Brain pericyte (primary cell): ENCODE measurements at places on chromosomes 1 and 21.

- no peak for DNase-seq
Observed at GRCh38 chr1:44632598-44632997, 41.7 kb downstream of the TMEM53 start.

- no peak for DNase-seq
Observed at GRCh38 chr1:62962901-62963776, 179.2 kb downstream of the ATG4C start.

DNA sequence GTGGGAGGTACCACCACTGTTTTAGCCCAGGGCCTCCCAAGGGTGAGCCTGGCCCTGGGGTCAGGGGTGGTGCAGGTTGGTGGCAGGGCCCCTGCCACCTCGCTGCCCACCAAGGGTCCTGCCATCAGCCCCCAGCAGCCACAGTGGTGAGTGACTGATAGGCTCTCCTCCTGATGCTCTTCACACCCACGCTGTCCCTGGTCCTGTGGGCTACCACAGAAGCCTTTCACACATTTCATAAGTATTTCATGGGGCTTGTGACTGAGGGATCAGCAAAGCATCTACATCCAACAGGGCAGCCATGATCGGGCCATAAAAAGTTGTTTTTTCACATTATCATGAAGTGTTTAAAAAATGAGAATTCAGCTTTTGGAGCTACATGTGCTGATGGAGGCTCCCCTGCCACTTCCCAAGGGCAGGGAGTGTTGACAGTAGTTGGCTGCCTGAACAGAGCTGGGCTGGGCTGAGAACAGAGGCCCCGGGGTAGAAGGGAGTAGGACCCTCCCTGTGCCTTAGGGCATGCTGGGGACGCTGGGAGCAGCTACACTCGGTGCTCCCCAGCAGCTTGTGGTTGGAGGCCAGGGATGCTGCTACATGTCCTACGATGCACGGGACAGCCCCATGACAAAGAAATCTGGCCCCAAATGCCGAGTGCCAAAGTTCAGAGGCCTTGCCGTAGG, 73.1 kb upstream of the TMEM51 start:
- no peak for DNase-seq

DNA sequence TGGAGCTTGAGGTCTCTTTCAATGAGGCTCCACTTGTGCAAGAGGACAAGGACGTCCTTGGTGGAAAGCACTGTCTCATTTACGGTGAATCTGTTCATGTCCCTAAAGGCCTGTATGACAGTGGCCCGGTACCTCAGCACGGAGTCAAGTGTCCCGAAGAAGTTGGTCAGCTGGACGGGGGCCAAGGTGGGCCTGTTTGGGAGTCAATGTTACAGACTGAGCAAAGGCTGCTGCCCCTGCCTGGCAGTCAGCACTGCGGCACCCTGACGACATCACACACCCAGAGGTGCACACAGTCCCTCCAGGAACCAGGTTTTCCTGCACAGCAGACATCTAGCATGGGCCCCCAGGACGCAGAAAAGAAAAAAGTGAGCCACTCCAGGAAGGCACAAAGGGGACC, 19.1 kb downstream of the MRAP start:
- no peak for DNase-seq

- DNase-seq = no peak
Observed at GRCh38 chr21:22961258-22961657, 1963.0 kb downstream of the NCAM2 start.

- no peak for DNase-seq
Observed at GRCh38 chr1:150017206-150017750, 6.8 kb upstream of the OTUD7B start.

- no peak for DNase-seq
Observed at GRCh38 chr1:231192620-231193163, 30.8 kb downstream of the TRIM67 start.

DNA sequence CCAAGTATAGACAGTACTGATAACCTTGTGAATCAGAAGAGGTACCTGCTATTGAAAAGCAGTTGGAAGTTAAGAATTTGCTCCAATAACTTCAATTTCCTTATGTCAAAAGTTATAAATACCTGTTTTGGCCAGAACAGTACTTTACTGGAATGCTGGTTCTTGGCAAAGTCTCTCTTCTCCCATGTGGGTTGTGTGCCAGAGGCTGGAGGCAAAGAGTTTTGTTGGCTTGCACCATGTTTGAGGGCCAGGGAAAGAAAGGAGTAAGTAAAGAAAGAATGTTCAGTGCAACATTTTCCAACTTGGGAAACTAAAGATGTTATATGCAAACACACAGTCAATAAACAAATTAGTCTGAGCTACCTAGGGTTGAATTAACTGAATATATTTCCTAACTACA, 67.0 kb upstream of the DYNLT5 start:
- DNase-seq = no peak

DNA sequence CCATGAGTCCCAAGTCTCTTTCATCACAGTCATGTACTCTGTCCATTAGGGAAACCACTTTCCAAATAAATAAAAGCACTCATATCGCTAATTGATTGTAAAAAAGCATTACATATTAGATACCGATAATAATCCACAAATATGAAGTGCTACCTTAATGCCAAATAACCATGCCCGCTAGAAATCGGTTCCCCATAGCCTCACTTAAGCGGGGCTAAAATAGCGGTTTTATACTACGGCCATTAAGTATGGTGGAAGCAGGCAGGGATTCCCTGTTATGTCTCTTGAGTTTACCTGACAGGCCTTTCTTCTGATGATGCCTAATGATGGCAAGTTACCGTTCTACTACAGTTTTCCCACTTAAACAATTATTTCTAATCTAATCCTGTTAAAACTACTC, 3.9 kb downstream of the ELK4 start:
- no peak for DNase-seq

GRCh38 chr1:27967884-27968466, 8.2 kb downstream of the XKR8 start:
- DNase-seq = no peak

- no peak for DNase-seq
Observed at GRCh38 chr21:37412603-37413360, 46.2 kb downstream of the DYRK1A start.

GRCh38 chr21:41560661-41561158, 52.8 kb upstream of the TMPRSS2 start:
- no peak for DNase-seq

DNA sequence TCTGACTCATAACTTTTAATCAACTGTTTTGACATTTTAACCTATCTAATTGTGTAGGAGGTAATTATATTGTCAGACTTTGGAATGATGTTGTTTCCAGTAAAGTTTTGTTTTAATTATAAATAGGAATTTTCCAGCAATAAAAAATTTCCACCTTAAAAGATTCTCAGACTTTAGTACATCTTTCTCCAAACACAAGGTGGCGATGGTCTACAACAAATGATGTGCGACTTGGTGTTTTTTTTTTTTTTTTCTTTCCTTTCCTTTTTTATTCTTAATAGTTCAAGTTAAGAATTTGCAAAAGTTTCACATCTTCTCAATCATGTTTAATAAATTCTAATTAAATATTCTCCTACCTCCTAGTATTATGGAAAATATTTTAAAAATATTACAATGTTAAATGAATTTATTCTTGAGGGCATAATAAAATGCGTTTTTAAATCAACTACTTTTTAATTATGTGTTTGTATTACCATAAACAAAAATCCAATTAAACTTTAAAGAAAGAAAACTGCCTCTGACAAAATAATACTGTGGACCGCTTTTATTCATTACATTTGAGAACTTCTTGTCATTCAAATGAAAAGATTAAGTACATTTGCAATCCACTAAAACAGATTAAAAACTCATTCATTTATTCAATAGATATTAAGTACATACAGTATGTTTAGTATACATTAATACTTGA, 4.4 kb upstream of the ADAMTS1 start:
- DNase-seq = no peak

GRCh38 chr1:54257346-54257620, 57.3 kb downstream of the MRPL37 start:
- no peak for DNase-seq

DNA sequence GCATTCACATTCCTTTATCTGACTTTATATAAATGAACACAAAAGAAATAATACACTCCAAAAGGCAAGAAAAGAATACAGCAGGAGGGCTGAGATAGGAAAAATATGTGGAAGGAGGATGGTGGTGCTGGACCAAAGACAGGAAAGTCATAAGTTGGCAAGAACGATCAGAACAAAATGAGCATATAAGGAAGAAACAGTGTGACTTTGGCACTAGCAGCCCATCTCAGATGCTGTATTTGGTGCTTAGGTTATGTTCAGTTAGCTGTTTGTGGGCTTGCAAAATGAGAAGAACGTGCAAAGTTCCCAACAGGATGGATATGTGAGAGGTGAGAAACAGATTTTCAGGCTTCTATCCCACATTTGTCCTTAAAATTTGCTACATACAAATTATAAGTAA, 719.8 kb upstream of the ADGRL4 start:
- DNase-seq = no peak

DNA sequence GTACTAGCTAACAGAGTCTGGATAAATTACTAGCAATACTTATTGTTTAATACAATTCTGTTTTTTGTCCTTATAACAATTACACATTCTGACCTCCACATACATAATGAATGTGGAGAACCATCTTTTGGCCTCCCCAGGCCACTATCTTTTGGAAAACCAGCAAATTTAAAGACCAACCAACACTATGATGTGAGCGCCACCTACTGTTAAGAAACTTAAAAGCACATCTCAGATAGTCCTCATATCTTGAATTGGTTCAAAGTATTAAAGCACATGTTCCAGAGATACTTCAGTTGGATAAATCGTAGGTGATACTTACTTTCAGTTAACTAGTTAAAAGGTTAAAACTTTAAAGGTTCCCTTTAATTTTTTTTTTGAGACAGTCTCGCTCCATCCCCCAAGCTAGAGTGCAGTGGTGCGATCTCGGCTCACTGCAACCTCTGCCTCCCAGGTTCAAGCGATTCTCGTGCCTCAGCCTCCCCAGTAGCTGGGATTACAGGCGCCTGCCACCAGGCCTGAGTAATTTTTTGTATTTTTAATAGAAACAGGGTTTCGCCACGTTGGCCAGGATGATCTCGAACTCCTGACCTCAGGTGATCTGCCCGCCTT, 29.3 kb upstream of the USP1 start:
- DNase-seq = no peak

- DNase-seq = peak; percentile 26
Observed at GRCh38 chr1:180188091-180188506, 33.4 kb downstream of the QSOX1 start.

- DNase-seq = no peak
Observed at GRCh38 chr1:244412176-244412575, 39.5 kb downstream of the ADSS2 start.

DNA sequence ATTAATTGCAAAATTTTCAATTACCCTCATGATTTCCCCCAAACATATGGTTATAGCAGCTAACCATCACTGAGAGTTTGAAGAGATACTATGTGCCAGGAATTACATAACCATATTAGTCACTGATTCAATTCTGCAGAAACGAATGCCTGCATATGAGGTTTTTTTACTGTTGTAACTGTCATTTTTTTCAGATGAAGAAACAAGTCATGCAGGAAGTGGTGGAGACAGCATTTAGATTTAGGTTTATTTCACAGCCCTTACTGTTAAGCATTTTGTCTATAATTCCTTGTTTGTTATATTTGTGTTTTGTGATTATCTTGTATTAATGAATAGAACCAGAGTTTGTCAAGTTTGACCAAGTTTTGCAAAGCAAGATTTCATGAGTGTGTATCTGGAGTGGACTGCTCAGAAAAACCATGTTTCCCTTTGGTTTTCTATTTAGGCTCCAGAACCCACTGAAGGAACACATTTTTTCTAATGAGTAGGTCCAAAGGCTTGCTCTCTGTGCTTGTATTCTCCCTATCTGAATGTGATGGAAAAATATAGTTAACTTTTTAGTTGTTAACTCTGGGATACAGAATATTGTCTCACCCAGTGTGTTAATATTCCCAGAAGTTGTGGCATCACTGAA, 308.5 kb upstream of the ADAMTS5 start:
- DNase-seq = no peak

DNA sequence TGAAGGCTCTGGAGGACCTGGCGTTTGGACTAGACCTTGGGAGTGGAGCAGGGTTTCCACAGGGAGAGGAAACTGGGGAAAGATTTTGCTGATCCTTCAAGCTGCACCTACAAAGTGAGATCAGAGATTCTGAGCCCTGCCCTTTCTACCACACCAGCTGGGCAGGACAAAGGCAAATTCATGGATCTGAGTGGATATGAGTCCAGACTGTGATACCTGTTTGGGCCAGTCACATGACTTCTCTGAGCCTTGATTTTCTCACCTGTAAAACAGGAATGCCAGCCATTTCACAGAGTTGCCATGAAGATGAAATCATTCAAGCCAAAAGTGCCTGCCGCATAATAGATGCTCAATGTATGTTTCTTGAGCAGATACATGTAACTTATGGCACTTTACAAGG, 4.9 kb upstream of the RASSF5 start:
- DNase-seq = no peak

DNA sequence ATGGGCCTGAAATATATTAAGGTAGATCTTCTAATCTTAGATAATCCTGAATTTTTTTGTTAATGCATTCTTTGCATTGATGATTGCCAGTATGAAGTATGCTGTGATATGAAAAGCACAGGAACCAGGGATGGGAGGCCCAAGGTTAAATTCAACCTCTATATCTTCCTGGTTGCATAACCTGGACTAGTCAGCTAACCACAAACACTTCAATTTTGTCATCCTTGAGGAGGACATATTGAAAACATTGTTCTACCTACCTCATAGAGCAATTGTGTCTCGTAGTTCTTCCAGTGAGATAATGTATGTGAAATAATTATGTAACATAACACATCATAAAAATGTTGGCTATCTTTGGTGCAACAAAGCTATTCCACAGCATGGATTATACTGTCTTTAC, 25.6 kb downstream of the PDC start:
- DNase-seq = no peak

DNA sequence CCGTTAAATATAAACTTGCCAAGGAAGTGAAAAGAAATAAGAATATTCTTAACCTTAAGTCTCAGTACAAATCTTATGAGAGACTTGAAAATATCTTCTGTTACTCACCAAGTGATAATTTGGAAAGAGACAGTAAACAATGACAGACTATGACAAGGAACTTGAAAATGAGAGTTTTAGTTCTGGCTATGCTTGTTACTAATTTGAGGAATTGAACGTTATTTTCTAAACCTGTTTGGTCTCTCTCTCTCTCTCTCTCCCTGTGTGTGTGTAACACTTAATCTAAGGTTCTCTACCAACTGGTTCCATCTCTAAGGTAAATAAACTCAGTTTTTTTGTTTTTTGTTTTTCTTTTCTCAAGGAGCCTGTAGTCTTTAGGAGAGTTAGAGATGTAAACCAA, 161.8 kb downstream of the AMY1C start:
- DNase-seq = no peak

- DNase-seq = no peak
Observed at GRCh38 chr1:20728371-20729154, 3.9 kb downstream of the SH2D5 start.

DNA sequence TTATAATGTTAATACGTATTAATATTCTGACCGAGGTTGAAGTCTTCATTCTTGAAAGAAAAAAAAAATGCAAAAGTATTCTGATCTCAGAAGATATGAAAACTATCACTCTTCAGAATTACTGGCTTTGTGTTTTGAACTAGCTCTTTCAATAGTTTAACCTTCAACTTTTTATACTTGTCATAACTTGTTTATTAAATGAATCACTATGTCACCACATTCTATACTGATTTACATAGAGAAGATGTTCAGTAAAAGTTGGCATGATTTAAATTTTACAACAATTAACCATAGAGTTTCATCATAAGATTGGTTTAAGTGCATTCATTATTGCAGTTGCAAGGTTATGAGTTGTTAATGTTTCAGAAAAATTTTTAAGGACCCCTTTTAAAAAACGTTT, 57.3 kb downstream of the HS2ST1 start:
- DNase-seq = no peak
